Glomerular endothelial cell (primary cell): ENCODE measurements at places on chromosomes 12 and 14. TPM values are rescaled to one million over a fixed set of nuclear protein-coding genes. Genes with fewer than 3 reads are reported as not detected.

- DNase-seq = no peak
Observed at GRCh38 chr12:5626151-5626550, 194.2 kb downstream of the NTF3 start.

DNA sequence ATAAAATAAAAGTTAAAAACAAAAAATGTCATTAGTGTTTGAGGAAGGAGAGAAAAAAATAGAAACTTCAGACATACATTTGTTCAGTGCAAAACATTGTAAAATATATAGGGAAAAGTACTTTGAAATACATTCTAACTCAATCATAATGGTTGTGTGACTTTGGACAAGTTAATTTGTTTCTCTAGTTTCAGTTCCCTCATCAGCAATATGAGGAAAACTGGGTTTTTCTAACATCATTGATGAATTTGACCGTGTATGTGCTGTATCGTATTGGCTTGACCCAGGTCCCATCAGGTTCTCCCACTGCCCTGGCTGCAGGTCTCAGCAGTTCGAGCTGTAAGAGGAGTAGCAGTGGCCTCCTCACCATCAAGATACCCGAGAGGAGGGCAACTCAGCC is 173.9 kb upstream of the ATF7IP start:
- no peak for DNase-seq

DNA sequence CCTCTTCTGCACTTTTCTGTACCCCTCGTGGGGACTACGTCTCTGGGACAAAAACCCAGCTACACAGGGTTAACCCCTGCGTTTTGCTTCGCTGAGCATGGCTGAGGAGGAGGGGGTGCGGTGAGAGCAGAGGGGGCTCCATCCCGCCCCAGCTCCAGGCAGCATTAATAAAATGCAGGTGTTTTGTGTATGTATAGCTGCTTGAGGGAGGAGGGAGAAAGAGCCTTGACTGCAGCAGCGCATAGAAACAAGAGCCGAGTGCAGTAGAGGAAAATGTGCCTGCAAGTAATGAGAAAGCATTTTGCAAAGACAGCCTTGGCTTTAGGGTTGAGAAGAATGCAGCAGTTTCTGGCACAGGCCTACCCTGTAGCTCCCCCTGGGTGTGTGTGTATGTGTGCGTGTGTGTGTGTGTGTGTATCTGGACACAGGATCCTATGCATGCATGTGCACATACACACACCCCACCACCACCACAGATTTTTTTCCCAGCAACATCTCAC is 103.9 kb downstream of the ZFP36L1 start:
- DNase-seq = no peak

DNA sequence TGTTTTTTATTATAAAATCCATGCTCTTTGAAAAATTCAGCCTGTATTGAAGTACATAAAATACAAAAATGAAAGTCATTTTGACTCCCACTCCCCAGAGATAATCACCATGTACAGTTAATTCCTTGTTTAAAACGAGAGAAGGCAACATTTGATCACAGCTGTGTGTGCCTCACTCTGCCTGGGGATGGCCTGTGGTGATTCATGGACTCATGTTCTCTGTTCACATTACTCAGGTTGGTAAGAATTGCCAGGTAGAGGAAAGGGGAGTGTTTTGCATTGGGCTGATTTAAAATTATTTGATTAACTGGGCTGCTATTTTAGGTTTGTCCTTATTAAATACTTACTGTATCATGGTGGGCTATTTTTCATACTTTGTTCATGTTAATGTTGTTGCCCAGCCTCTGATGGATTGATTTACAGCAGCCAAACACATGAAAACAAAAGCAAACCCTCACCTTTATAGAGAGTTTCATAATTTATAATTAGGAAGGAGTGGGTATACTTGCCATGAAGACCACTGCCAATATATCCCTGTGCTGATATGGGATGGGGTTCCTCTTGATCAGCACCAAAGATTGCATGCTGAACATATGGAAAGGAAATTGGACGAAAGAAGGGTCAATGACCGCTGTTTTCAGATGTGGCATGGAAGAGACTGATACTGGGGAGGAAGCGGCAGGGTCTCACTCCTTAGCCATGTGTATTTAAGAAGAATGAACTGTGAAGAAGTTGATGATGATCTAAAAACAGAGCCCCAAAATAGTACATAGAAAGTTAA is 3.0 kb downstream of the ZBTB1 start:
- no peak for DNase-seq

DNA sequence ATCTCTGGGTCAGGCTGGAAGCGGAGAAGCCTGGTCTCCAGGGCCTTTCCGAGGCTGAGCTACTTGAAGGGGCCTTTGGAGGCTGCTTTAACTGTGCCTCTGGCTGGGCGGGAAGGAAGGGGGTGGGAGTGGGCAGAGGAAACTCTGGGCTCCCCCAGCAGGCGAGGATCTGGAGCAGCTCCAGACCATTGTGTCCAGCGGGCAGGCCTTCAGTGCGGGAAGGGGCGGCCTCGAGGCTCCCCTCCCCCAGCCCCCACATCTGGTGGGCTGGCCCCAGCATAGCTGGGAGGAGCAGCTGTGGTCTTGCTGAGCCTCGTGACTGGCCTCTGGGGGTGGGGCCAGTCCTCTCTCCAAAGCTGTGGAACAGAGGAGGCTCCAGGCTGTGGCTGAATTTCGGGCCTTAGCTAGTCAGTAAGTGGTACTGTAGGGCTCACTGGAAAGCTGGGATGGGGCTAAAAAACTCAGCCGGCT is 3.4 kb downstream of the TAMALIN start:
- DNase-seq = no peak

GRCh38 chr12:15001733-15002382 is 29.0 kb downstream of the PDE6H start:
- DNase-seq = no peak

DNA sequence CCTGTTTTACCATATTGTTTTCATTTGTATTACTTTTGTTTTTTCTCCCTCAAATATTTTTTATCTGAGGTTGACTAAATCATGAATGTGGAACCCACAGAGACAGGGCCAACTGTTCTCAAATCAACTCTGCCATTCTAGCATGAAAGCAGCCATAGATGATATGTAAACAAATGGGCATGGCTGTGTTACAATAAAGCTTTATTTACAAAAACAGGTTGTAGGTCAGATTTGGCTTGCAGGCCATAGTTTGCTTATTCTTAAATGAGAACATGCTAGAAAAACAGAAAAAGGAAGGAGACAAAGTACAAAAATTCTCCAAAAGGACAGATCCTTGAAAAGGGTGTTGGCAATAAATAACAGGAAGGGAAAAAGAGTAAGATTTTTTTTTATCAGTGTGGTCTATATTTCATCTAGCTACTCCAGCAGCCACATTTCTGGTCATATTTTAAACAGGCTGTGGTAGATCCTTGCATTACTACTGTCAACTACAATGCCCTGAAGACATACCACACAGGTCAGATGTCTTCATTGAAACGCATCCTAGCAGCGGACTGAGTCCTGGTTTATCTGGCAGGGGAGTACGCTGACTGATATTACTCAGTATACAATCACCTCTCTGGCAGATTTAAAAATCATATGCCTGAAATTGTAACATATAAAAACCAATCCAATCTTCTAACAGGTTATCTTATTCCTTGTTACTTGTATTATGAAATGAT is 42.9 kb downstream of the SPPL3 start:
- no peak for DNase-seq

DNA sequence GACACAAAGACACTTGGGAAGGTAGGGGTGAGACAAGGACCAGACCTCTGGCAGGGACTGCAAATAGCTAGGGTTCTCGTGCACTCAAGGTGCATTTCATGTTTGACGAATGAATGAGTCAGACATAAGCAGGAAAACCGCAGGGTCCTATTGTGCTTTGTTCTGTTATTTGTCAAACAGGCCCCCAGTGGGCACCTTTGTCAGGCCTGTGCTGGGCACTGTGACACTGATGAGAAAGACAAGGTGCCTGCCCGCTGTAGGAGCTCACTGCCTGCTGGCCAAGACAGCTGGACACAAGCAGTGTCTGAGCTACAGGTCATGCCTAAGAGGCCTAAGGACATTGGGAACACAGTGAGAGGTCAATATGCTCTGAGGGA is 2.3 kb downstream of the OTUB2 start:
- DNase-seq = no peak

GRCh38 chr12:112304436-112304835 is 77.8 kb downstream of the HECTD4 start:
- DNase-seq = no peak

- no peak for DNase-seq
Observed at GRCh38 chr12:102896067-102896466, 21.0 kb downstream of the PAH start.

- DNase-seq = peak; percentile 63
Observed at GRCh38 chr12:62581288-62582064, 114.8 kb downstream of the MON2 start.

DNA sequence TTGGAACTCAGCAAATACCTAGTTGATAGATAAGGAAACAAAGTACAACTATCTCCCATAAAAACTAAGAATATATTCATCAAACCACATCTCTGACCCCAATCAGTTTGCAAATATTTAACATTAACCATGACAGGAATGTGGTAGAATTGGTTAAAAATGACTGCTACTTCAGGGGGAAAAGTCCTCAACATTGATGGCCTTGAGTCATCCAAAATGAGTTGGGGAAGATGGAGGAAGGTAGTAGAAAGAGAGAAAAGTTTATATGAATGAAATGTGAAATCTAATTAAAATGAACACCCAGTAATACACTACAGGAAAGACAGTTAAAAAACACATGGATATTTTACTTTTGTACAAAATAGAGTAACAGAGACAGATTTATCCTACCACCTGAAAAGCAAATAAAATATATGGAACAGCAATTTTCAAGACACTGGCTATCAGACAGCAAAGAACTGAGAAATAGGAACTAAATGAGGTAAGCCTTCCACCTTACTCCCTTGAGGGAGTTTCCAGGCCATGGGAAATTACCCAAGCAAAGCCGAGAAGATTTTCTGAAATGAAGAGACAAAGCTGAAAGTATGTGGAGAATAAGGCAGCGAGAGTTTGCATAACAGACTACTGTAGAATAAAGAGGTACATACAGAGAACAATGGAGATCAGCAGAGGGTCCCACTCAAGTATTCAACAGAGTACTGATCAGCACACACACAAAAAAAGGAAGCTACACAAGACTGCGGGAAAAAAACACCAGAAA is 49.6 kb downstream of the TC2N start:
- DNase-seq = no peak

GRCh38 chr12:94109160-94109559 is 39.2 kb upstream of the PLXNC1 start:
- DNase-seq = no peak

The STAC3 gene
- 0.18 and 0.58 TPM in 2 replicates for total RNA-seq

The LRRC43 gene
- total RNA-seq = 1.4 and 2.7 TPM in 2 replicates

The MIP gene
- total RNA-seq = 0.15 TPM in 1 of 2 replicates, not detected in the other

The SLC25A29 gene
- total RNA-seq = 119 and 175 TPM in 2 replicates

The SLC2A14 gene
- total RNA-seq = not detected in 2 replicates

The CABP1 gene
- total RNA-seq = 0.82 TPM in 1 of 2 replicates, not detected in the other

The VDR gene
- 0.10 and 0.18 TPM in 2 replicates for total RNA-seq

The NAB2 gene
- 16.4 and 17.2 TPM in 2 replicates for total RNA-seq
